Upper lobe of left lung (tissue), 6 donors: ENCODE measurements at places on chromosomes 11 and 22.

DNA sequence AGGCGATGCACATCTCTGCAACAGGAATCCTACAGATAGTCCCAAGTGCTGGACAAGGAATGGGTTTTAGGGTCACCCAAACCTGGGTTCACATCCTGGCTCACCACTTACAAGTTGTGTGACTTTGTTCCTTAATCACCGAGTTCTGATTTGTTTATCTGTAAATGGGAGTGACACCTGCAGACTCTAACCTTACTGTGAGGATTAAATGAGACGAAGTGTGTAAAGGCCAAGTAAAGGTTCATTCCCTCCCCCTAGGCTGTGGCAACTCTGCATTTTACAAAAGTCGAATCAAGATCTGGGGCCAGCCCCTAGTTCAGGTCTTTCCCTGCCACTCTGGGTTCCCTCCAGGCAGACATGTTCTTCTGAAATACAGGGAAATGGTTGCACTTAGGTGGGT is 34.9 kb downstream of the SERPINH1 start:
- DNase-seq = no peak

GRCh38 chr11:134951305-134951700 is 539.3 kb upstream of the B3GAT1 start:
- no peak for DNase-seq

GRCh38 chr11:75239531-75240290 is 863 bp upstream of the TPBGL start:
- no peak for DNase-seq

- peak; percentile 13 for DNase-seq
Measured at GRCh38 chr11:118057251-118058145, 19.4 kb upstream of the TMPRSS4 start.

DNA sequence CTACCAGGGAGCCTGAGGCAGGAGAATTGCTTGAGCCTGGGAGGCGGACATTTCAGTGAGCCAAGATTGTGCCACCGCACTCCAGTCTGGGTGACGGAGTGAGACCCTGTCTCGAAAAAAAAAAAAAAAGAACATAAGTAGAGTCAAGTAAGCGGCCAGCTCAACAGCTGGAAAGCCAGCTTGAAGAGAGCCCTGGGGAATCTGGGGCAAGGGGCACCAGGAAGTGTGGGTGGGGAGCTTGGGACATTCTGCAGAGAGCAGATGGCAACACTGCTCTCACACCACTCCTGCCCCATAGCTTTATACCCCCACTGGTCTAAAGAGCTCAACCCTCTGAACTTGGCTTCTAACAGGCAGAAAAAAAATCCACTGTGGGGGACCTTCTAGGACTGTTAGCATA is 505.6 kb downstream of the BUD13 start:
- no peak for DNase-seq

GRCh38 chr11:134069426-134070341 is 812 bp downstream of the JAM3 start:
- DNase-seq = peak; percentile 86
